Renal pelvis (tissue), 12 donors: ENCODE measurements at places on chromosomes 6 and 20. TPM values are rescaled to one million over a fixed set of nuclear protein-coding genes. Genes with fewer than 3 reads are reported as not detected.

PERP gene
- polyA plus RNA-seq: 19.9 TPM

LBP gene
- not detected for polyA plus RNA-seq

TTBK1 gene
- polyA plus RNA-seq: 0.43 TPM

PGC gene
- polyA plus RNA-seq: not detected

C6orf132 gene
- 5.8 TPM for polyA plus RNA-seq

TMEM244 gene
- polyA plus RNA-seq: not detected

CEP85L gene
- 6.4 TPM for polyA plus RNA-seq

PI3 gene
- polyA plus RNA-seq: not detected

UNC5CL gene
- 9.4 TPM for polyA plus RNA-seq

BTBD3 gene
- 80.7 TPM for polyA plus RNA-seq

NKAPL gene
- 2.8 TPM for polyA plus RNA-seq
